ENCODE measurements at places on chromosomes 2 and 18.
A peak's percentile ranks its signal among the peaks of the same experiment; 100 is the strongest.

DNA sequence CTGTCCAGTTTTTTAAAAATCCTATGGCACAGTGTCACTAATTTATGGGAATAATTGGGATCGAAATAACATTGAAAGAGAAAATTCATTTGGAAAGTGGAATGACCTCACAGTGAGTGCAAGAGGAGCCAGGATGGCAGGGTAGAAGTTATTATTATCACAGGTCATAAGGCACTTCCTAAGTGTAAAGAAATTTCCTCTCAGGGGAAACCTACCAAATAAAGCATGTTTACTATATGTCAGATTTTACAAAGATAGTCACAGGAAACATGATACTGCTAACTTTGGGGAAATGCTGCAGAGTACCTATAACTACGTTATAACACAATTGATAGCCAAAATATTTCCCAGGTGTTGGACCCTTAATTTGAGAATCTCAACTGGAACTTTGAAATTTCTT is 226.3 kb upstream of the SMAD7 start:
- no peak for DNase-seq

DNA sequence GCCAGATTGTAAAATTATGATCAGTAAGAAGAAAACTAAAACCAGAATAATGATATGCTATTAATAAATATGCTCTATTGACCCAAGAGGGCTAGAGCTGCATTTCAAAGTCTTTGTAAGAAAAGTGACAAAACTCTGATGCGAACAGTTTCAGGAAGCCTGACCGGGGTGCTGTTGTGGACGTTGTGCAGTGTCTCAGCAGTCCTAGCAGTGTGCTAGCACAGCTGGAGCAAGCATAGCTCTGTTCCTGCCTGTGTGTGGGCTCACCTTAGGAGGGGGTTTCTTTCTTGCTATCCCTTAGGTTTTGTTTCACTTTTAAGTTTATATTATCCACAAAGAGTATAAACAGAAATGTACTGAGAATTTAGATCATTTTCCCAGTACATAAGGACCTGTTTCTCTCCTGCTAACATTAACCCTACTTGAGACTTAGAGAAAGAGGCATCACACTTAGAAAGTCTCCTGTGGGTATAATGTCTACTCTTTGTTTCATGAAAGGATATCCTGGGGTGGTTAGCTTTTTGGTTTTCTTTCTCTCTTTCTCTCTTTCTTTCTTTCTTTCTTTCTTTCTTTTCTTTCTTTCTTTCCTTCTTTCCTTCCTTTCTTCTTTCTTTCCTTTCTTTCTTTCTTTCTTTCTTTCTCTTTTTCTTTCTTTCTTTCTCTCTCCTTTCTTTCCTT is 124.5 kb downstream of the TMEM182 start:
- DNase-seq: no peak

- DNase-seq: no peak
Observed at GRCh38 chr2:1766425-1766824, 22.1 kb upstream of the PXDN start.

- no peak for DNase-seq
Observed at GRCh38 chr2:230471074-230471473, 55.1 kb downstream of the SP100 start.

GRCh38 chr18:45201489-45201888 is 413.8 kb upstream of the SLC14A2 start:
- no peak for DNase-seq

DNA sequence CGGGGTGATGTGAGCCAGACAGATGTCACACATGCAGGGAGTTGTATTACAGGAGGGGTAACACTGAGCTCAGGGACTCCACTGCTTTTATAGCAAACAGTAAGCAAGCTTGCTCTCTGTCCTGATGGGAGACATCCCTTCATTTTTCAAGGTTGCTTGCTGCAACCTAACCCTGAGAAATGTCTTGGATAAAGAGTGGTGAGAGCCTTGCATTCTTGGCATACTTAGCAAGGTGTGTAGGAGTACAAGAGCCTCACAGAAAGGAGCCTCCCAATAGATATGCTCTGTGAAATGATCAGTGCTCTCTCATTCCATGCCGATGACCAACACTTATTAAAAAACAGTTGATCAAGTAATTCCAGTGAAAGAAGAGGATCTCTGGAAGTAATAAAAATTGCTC is 8.1 kb downstream of the PFN4 start:
- no peak for DNase-seq

GRCh38 chr2:36453652-36454051 is 98.1 kb downstream of the CRIM1 start:
- no peak for DNase-seq

GRCh38 chr2:232333361-232334135 is 45.0 kb upstream of the ALPP start:
- DNase-seq: no peak

- DNase-seq: peak; percentile 14
Observed at GRCh38 chr2:190533175-190533967, 1.2 kb downstream of the NEMP2 start.

DNA sequence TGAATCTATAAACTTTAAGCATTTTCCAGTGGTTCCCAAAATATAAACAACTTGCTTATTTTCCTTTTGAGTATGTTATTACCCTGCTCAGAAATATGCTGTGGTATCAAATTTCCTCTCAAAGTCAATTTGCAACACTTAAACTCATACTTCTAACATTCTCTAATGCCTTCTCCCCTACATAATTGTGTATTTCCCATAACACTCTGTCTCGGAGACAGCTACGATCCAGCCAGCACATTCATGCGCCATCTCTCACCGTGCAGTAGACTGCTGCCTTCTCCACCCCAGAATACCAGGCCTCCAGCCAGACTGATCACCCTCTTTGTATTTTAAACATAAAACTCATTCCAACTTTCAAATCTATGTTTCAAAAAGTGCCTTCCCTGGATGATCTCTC is 41.8 kb downstream of the TIMM21 start:
- no peak for DNase-seq

DNA sequence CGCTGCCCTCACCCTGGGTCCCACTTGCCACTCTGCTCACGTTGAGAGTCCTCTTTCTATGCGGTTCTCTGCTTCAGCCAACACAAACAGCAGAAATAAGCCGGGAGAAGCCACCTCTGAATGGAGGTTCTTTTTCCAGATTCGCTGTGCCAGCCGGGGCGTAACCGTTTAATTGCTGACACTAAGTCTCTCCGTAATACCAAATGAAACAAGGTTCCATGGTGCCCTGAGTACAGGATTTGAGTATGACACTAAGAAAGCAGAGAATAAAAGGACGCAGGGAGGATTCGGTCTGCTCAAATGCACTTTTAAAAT is 37.6 kb downstream of the CTIF start:
- no peak for DNase-seq

DNA sequence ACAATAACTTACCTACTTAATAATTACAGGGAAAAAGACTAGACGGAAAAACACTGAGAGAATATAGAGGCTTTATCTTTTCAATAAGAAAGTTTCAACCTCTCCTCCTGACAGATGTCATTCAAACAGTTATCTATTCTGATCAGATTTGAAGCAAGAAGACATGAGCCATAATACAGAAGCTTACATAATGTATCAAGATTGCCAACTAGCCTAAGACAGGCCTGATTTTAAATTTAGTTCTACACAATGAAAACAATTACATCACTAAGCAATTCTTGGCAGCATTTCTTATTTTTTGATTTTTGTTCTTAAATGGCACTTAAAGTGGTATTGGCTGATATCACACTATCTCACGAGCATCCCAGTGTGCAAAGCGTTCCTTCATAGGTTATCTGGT is 41.6 kb downstream of the GPR155 start:
- DNase-seq: no peak

DNA sequence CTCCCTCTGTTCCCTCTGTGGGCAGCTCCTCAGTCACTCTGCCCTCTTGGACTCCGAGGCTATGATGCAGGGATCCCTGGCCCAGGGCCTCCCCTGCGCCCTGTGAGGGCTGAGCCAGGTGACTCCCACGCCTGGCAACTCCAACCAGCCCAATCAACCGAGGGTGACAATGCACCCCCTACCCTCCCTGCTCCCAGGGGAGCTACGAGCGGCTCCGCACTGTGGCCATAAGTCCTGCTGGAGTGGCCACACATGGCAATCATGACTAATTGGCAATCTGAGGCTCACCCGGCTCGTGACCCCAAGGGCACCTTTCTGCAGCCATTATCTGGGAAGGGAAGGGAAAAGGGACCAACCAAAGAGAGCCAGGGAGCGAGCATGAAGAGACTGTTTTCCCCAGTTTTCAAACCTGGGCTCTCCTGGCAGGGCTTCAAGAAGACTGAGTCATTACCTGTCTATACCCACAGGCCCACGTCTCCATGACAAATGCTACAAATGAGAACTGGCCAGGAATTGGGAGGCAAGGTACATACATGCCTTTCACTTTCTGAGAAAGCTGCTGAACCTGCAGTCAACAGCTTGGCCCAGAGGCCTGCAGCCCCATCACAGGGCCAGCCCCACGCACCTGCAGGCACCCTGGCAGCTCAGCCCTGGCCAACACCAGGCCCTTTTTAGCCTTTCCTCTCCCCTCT is 45.1 kb downstream of the RPL31 start:
- no peak for DNase-seq

GRCh38 chr2:239664216-239664810 is 263.5 kb upstream of the HDAC4 start:
- no peak for DNase-seq

DNA sequence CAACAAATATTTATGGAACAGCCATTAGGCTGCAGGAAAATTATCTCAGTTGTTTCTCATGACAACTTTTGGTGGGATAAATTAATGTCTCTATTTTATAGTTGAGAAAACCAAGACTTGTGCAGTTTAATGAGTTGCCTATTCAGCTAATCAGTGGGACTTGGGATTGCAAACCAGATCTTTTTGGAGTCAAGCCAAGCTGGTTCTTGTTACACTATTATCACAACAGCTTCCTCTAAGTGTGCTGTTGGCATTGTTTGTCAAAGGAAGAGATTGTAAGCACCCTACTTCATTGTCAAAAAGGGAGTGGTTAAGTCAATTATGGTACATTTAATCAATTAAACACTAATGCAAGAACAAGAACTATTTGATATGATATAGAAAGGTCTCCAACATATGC is 119.2 kb downstream of the PAX3 start:
- DNase-seq: no peak

GRCh38 chr2:167575276-167575675 is 672.1 kb downstream of the STK39 start:
- DNase-seq: no peak

GRCh38 chr2:97868986-97869721 is 126.6 kb downstream of the TMEM131 start:
- peak; percentile 41 for DNase-seq

GRCh38 chr2:141869572-141869971 is 261.2 kb downstream of the LRP1B start:
- DNase-seq: no peak

GRCh38 chr2:157751462-157752058 is 122.9 kb upstream of the ACVR1C start:
- peak; percentile 59 for DNase-seq

- DNase-seq: no peak
Observed at GRCh38 chr18:73670039-73670438, 477.6 kb downstream of the FBXO15 start.

DNA sequence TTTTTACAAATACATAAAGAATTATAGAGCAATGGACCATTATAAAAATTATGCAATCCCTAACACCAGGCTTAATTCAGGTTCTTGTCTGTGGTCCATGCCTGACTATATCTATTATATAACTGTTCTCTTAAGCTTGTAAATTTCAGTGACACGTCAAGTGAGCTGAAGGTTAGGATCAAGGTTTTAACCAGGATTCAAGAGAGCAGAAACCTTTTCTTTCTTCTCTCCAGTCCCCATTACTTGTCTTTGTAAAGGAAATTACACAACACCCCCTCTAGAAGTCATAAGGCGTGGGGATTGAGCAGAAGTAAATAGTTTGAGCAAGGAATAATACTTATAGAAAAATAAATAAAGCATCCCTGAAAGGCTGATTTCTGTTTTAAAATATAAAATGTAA is 122.0 kb downstream of the ZNF521 start:
- no peak for DNase-seq

DNA sequence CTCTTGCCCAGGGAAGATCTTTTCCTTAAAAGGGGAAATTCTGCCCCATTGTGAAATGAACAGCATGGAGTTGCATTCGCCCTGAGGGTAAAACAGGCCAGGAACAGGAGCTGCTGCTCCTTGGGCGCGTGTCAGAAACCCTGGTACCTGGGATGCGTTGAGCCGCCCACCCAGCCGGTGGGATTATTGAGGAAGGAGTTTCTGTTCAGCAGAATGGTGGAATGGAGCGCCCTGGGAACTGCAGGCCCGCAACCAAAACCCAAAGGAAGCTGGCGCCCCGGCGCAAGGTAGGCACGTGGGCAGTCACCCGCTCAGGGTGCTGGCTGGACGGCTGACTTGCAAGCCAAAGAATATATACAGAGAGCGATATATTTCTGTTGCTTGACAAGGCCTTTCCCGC is 73.5 kb downstream of the MTCL1 start:
- no peak for DNase-seq

DNA sequence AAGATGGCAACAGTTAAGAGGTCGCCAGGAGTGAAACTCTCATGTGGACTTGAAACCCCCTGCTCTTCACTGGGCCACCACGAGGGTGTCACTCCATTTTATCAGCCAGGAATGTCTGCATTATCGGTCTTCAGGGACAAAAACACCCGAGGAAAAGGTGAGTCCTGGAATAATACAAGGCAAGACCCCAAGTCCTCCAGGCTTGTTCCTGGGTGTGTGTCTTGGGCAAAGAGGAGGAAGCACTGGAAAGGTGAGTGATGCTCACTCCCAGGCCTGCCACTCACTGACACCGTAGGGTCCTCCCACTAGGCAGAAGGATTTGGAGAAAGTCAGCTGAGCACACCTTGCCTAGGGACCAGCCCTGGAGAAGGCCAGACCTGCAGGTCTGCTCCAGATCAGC is 86.9 kb downstream of the LOXHD1 start:
- no peak for DNase-seq
